ENCODE measurements at places on chromosomes 6 and 20.
A peak's percentile ranks its signal among the peaks of the same experiment; 100 is the strongest.

- no peak for DNase-seq
Measured at GRCh38 chr6:164109770-164110140, 695.2 kb downstream of the QKI start.

DNA sequence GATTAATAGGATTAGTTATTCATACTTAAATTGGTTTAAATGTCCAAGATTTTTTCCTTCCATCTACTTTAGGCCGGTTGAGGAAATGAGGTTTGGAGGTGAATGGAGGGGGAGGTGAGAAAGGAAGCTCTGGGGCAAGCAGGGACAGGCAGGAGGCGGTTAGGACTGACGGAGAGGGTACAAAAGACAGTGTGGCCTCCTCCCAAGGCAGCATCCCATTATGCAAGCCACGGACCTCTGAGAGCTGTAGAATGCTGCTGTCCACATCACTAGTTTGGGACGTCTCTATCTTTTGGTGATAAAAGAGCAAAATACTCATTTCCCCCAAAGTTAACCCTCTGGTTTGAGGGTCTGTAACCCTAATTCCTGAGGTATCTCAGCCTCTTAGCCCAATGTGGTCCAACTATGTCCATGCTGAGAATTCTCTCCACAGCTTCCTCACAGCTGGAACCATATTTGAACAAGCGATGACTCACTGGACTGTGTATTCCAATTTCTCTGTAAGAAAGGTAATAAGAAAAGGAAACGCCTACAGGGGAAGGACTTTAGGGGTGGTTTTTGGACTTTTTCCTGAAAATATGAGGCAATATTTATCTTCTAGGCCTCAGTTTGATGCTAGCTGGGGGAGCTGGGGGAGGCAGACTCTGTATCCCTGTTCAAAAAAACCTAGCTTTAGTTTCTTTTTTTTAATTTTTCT lies 172.2 kb downstream of the TFAP2B start:
- DNase-seq, result no peak

- DNase-seq, result no peak
Measured at GRCh38 chr6:129871221-129871620, 10.1 kb upstream of the TMEM244 start.

- DNase-seq, result peak; percentile 44
Measured at GRCh38 chr20:45300961-45301360, 5.7 kb upstream of the RBPJL start.

DNA sequence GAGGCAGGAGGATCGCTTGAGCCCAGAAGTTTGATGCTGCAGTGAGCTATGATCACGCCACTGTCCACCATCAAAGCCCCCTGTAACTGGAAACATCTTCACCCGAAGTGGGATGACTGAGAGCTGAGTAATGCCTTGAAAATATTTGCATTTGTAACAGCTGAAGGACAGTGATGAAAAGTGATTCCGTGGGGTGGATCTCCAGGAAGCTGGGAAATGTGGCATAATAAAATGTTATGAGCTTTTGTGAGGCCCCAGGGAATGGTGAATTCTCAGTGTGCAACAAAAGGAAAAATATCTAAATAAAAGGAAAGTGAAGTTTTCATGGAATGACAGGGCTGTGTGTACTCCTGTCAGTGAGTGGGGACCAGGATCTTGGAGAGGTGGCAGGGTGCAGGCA lies 92.0 kb downstream of the JAG1 start:
- no peak for DNase-seq

GRCh38 chr6:10000551-10000950 lies 414.3 kb downstream of the TFAP2A start:
- DNase-seq, result no peak

DNA sequence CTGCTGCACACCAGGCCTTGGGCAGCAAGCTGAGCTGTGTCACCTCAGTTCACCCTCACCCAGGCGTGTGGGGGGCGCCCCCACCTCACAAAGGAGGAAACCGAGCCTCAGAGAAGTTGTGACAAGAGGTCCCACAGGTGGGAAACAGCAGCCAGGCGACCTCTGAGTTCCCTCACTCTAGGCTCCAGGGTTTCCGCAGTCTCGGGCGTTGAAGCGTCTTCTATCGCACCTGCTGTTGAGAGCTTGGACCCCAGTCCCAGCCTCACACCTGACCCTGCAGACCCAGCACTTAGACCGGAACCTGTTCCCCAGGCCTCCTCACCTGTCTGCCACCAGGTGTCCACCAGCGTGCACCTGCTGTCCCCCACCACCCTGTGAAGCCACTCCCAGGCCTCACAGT lies 22.3 kb upstream of the APMAP start:
- no peak for DNase-seq

- peak; percentile 100 for DNase-seq
Measured at GRCh38 chr6:32195652-32195901, 3.1 kb upstream of the GPSM3 start.

GRCh38 chr20:43392561-43392960 lies 65.1 kb upstream of the SRSF6 start:
- DNase-seq, result no peak

DNA sequence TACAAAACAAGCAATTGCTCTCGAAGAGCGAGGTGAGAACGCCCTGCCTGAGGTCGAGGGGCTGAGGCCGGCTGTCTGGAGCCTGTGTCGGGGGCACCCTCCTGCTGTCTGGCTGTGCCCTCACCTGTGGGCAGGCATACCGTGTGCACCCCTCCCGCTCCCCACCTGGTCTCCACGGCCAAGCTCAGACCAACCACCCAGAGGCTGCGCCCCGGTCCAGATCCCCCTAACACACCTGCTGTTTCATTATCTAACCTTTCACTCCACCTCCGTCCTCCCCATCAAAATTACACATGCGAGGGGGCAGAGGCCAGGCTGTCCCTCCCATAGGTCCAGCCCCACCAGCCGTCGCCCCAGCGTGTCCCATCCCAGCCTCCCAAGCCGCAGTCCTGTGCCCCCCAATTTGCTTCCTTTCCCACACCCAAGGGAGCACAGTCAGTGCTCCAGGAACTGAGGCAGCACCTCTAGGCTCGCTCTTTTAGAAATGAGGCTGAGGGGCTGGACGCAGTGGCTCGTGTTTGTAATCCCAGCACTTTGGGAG lies 35.2 kb downstream of the NTSR1 start:
- no peak for DNase-seq

DNA sequence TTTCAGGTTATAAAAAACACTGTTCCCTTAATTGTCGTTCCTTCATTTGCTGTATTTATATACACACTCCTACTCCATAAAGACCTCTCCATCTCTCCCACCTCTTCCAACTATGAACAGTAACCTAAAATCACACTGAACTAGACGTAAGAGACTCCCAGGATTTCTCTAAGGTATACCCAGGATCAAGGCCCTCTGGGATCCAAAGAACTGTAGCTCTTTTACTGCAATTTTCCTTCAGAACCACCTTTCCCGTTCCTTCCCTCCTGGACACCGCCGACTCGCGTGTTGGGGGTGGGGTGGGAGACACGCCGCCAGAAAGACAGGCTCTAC lies 680 bp downstream of the LATS1 start:
- no peak for DNase-seq

- no peak for DNase-seq
Measured at GRCh38 chr6:54817834-54818233, 28.7 kb upstream of the FAM83B start.

Data from stimulated activated CD4-positive, alpha-beta T cell treated with anti-CD3 and anti-CD28 coated beads, TNF-alpha, amount 100 ng/mL, for 48 hours (primary cell).